ENCODE measurements at places on chromosomes 7 and 10.

DNA sequence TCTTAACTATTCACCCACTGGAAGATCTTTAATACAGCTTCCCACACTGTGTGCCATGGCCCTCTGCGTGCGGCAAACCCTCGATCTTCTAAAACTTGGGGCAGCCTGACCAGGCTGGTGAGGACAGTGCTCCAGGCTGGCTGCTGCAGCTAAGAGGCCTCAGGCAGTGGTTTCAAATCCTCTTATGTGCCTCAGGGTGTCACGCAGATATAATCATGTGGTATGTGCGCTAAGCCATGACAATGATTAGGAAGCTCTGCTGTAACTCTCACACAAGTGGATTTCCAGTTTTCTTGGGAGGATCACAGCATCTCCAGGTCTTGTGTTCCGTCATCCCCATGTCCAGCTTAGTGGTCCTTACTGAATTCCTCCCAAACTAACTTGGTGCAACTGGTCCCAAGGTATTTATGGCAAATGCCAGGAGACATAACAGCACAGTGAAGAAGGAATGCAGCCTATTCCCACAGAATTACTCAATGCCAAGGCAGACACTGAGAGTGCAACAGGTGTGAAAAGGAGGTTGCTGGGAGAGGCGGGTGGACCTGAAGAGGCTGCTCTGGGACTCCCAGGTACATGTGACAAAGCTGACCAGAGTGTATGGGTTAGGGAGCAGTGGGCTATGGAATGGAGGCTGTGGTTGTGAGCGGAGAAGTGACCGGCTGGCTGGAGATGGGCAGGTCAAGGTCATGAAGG, 2.3 kb downstream of the HPS1 start:
- DNase-seq: no peak

GRCh38 chr7:50304911-50305582, 531 bp downstream of the IKZF1 start:
- no peak for DNase-seq

DNA sequence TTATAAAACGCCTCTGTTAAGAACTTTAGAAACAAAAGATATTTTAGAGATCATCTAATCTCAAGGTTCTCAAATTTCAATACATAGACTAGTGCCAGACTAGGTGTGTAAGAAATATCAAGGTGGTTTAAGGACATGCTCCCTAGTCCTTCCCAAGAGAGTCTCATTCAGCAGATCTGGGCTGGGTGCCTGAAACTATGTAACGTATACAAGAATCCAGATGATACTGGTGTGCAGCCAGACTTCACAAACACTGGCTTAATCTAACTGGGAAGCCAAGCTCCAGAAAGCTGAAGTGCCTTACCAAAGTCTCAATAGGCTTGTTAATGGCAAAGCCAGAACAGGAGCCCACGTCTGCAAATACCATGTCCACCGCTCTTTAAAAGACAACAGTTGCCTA, 105.0 kb upstream of the AMPH start:
- no peak for DNase-seq

- no peak for DNase-seq
These were observed 1314.2 kb upstream of the LRRTM3 start for GRCh38 chr10:65611592-65611991.

DNA sequence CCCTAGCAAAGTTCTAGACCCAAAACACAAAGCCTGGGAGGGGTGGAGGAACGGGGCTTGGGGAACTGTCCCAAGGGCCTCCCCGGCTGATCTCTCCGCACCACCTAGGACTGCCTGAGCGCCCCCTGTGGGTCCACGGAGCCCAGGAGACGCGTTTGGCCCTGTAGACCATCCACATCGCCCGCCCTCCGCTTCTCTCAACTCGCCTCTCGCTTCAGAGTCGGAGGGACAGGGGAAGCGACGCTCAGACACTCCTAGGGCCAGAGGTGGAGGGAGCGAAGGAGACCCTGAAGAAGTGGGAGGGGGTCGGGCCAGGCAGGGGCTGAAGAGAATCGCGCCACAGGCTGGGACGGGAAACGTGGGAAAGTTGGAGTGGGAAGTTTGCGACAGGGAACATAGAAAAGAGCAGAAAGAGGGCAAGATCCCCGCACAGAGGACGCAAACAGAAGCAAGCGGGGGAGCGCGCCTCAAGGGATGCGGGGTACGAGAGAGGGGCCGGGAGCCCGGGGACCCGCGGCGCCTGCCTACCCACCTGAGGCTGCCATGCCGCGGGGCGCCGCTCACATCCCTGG, 378 bp downstream of the PIK3AP1 start:
- peak; percentile 31 for DNase-seq

GRCh38 chr7:83751217-83751616, 102.3 kb upstream of the SEMA3E start:
- no peak for DNase-seq

- DNase-seq: no peak
These were observed 35.2 kb upstream of the ASAH2 start for GRCh38 chr10:50286517-50286916.

GRCh38 chr7:85750454-85750949, 563.6 kb upstream of the SEMA3D start:
- no peak for DNase-seq

DNA sequence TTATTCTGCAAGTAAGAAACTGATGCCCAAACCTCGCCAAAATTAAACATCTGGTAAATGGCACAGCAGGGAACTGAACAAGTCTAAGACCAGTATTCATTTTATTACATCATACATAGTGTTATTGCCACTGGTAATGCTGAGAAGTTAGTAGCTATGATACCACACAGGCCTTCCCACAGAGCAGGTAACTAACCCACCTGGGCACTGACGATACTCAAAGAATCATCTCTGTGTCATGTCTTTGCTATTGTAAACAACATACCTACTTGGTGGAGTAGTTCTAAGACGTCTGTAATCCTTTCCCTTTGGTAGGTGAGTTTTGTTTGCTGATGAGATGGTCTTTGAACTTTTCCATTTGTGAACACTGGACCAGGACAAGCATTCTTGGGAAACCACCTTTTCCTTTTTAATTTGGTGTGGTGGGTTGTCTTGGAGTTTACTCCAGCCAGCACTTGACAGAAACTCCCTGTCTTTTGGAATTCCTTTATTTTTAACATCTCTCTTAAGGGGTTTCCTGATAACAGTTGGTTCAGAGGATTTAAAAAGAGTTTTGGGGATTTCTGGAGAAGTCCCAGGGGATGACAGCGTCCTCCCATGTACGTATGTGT, 40.9 kb downstream of the PDSS1 start:
- no peak for DNase-seq

DNA sequence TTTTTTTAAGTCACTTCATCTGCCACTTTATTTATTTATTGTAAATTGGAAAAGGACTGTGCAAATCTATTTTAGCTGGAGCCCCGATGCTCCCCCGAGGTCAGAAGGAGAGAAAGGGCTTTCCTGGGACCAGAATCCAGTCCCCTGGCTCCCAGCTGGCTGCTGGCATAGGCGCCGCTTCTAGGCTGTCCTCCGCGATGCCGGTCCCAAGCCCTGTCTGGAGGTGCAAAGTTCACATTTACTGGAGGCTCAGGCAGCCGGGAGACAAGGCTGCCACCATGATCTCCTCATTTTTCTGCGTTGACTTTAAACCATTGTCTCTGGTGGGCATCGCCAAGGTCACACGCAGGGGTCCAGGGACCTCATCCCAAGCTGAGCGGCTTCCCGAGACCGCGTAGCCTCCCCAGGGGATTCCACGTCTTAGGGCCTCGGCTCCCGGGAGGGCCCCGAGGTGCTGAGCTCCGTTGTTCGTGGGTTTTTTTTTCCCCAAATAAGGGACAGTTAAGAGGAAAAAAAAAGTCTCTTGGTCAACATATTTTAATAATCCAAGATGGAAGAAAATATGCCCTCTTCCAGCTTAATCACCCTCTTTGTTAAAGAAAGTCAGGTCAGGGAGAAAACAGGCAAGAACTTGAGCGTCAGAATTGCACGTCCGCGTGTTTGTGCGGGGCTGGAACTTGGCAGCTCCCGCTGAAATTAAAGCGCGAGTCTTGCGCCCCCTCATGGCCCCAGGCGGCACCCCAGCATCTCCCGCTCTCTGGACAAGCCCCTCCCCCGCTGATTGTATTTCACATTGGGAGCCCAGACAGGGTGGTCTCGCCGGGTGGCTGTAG, 11.9 kb downstream of the RGR start:
- DNase-seq: no peak

DNA sequence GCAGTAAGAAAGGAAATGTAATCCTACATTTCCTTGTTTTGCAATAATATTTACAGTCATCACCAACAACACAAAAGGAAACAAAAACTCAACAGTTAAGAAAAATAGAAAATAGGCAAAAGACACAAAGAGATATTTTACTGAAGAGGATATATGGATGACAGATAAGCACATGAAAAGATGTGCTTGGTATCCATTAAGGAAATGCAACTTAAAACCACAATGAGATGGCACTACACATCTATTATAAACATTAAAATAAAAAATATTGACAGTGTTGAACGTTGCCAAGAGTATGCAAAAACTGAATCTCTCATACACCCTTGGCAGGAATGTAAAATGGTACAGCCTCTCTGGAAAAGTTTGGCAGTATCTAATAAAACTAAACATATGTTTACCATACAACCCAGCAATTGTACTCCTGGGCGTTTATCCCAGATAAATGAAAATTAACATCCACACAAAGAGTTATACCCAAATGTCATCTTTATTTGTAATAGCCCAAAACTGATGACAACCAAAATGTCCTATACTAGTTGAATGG, 5.4 kb downstream of the CEP41 start:
- no peak for DNase-seq

DNA sequence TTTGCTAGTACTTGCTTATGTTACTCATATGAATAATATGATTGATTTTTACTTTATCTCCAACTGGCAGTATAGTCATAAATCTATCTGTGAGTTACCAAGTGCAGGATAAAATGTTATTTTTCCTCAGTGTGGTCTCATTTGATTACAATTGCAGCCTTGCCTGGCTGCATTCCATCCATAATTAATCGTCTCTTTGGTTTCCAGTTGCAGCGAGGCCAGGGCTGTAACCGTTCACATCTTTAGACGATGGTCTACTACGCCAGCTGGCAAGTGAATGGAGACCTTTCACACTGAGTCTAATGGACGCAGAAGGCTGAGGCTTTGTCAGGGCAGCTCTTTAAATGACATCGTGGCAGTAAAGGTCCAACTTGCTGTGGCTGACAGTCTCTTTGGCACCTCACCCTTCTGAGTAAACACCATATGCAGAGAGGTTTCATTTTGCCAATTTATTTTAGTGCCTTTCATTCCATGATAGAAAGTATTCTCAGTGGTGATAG, 84.0 kb downstream of the ARL4A start:
- DNase-seq: no peak

DNA sequence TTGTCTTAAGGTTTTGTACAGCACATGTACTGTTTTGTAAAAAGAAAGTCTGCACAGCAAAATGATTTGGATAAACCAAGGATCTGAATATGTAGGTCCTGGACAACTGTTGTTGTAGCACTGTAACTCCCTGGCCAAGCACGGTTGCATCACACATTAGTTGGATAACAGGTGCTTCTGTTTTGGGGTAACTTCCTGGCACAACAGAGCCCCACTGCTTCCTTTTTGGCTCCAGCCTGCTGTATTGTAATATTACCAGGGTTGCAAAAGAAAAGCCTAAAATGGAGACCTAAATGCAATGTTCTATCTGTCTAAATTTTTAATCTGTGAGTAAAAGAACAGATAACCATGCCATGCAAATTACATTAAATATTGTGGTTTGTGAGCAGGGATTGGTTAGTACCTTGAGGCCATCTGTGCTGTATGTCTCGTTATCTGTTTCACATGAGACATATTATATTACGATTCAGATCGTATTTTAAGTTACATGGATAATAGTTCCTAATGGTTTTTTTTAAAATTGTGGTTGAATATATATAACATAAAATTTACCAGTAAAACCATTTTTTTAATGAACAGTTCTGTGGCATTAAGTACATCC, 27.5 kb upstream of the WAC start:
- DNase-seq: no peak

GRCh38 chr10:113293167-113293566, 259.7 kb upstream of the HABP2 start:
- DNase-seq: no peak

GRCh38 chr10:30984563-30985328, 46.9 kb downstream of the ZNF438 start:
- DNase-seq: no peak

DNA sequence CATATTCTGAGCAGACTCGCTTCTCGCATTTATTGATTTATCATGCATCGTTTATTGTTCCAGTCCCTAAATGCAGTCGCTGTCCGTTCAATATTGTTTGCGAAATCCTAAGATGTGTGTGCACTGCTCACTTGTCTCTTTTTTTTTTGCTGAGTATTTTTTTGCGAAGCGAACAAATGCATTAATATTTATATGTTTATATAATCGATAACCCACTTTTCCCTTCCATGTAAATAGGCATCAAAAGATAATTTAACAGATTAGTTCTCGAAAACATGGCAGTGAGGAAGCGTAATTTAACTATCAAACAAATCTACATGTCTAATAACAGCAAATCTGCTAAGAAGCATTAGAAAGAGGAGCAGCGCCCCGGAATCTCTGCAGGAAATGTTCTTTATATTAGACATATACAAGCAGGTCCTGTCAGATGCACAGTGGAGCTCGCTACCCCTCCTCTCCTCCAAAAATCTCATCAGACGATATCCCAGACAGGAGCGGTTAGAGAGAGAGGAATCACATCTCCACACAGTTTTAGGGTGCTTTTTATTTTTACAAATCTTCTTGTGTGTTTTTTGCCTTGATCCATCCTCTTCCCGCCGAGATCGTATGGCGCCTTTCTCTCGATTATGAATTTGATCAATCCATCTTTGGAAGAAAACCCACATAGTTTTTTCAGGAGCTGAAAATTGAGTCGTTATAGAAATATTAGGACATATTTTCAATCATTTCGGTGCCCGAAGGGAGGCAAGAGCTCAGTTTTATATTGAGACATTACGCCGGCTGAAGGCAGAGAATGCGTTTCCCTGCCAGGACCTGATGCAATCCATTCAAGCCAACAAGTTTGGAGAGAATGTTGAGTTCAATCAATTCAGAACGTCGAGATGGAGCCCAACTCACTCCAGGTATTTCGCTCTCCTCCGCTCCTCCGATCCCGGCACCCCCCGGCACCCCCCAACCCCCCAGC, at the start of gene ARID5B:
Gene ARID5B (plus strand): TSS at position 871 of the 964 bp plus-strand sequence. CDS start 11 bp downstream, at position 882.
- DNase-seq: no peak

GRCh38 chr7:80708123-80708522, 69.7 kb downstream of the CD36 start:
- no peak for DNase-seq

Data from esophagus squamous epithelium (tissue), 5 donors.